ENCODE measurements at places on chromosomes 11 and 22.

GRCh38 chr22:46390652-46391301, 55.3 kb downstream of the TRMU start:
- DNase-seq: no peak

DNA sequence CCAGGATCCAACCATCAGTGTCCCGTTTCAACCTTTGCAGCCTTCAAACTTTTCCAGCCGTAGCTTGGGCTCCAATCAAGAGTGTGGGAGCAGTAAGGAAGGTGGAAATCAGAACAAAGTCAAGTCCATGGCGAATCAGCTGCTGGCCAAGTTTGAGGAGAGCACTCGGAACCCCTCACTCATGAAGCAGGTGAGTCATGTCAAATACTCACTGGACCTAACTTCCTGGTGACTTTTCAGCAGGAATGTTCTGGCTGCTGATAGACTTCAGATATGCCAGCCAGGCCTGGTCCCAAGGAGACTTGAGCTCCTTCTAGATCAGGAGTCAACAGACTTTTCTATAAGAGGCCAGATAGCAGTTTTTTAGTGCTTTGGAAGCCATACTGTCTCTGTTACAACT, 129.0 kb downstream of the MICAL2 start:
- no peak for DNase-seq

DNA sequence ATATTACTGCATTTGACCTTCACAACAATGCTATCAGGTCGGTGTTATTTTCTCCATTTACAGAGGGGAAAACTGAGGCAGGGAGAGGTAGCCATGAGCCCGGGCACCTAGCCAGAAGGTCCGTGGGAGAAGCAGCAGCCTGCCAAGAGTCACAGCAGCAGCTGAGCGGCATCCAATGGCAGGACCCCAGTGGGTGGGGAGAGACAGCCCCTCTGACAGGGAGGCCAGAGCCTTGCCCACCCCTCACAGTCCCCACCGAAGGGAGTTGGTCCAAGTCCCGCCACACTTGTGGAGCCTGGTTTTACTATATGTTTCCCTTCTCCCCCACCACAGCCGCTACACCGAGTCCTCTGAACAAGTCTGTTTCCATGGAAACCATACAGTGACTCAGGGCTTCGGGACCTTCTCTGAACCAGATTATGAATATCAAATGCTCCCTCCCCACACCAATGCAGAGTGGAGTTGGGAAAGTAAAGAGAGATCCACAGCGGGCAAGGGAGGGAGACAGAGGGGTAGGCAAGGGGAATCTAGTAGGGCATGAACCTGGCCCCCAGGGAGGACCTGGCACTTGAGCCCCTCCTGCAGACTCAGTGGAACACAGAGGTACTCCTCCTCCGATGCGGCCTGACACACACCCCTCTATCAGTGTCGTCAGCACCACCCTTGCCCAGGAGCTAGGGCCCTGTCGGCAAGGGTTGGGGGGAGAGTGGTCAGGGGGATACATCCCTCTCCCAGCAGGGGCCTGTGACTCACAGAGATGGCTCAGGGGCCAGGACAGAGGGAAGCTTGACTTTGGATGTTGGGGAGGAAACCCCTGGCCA, 2.5 kb downstream of the CHST1 start:
- peak; percentile 47 for DNase-seq

DNA sequence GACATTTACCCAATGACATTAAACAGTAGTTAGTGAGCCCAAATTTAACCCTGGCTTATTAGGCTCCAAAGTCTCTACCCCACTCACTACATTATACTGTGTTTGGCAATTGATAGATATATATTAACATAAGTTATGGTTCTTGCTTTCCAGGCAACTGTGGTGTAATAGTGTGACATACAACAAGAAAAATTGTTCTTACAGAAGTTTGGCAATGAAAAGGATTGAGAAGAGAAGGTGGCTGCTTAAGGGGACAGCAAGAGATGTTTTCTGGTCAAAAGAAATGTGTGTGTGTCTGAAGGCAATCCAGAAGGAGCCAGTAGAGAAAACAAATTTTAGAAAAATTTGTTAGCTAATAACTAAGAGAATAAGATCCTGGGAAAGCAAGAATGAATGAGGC, 132.4 kb downstream of the SWAP70 start:
- no peak for DNase-seq

DNA sequence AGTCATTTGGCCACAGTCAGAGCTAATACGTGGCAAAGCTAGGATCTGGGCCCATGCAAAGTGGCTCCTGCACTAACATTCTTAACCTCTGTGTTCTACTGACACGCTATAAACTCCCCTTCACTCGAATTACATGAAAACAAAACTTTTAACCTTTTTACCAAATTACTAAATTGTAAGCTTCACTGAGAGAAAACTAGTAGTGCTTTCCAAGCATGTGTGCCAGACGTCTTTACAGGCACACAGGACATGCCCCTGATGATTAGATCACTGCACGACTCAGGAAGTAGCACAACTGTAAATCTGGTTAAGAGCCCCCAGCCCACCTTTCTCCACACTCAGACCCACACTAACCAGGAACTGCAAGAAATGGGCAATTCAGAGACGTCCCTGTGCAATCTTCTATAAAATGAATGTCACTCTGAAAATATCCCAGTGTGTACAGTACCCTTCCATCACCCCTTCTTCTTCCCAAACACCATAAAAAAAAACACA, 16.1 kb downstream of the PHF21A start:
- no peak for DNase-seq

DNA sequence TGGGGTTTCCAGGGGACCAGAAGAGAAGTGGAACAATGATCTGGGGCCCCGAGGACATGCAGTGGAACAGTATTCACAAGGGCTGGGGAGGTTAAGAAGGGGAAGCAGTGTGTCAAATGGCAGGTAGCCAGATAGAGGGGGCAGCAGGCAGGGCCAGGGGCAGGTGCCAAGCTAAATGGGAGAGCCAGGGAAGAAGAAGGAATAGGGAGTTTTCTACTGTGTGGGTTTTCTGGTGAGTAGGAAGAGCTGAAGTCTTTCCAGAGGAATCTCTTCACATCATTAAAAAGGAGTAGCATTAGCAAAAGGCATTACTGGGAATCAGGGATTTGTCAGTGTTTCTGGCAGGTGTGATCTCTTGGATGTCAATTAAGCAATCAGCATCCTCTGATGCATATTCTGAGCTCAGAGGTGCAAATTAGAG, 55.8 kb downstream of the IRAG1 start:
- no peak for DNase-seq

- DNase-seq: no peak
Measured at GRCh38 chr11:63014408-63015055, 1.1 kb downstream of the SLC22A8 start.

GRCh38 chr11:24373516-24373915, 123.3 kb upstream of the LUZP2 start:
- no peak for DNase-seq

DNA sequence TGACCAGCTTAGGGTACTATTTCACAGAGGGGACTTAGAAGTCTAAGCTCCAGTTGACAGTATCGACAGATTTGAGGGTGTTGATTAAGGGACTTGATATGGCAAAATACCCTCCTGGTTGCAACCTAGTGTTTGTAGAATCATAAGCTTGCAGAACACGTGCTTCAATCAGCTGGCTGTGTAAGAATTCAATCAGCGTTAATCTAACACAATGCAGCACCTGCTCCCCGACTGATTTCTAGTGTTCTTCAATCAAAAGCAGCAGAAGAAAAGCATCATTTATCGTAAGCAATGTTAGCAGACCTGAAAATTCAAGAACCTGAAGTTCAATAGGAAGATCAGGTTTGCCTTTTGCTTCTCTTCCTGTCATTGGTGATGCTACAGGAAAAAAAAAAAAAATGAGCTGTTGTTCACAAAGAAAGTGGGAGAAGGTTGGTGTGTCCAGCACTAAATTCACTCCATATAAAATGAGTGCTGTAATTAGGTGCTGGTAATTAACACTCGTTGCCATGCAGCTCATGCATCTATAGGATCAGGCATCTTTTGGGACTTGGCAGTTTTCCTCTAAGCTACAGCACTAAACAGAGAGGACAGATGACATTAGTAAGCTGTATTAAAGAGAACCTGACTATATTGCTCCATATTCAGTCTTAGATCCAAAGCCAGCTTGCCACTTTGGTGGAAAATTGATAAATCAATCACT, 840.3 kb downstream of the OPCML start:
- no peak for DNase-seq

DNA sequence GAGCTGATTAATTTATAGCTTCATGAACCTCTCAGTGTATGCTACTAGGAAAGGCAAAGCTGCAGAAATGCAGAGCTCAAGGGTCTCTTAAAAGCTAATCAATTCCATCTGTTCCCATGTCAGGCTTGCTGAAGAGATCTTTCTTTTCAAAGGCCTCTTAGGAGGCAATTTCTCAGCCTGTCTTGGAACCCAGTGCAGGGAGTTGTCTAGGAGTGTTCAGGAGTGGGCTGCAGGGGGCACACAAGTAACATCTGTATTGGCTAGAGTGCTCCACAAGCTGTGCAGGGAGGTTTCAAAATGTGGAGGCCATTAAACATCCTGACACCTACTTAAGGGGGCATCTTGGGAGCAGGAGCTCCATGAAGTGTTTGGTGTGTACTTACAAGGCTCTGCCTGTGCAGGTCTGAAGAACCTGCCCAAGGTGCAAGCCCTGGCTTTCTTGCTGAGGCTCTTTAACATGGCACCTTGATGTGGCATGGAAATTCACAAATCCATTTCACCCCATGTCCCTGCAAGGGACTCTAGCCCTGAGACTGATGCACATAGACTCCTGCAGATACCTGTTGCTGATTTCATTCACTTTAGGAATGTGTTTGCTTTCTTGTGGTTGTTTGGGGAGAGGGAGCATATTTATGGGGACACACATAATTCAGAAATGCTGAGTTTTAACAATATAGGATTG, 134.7 kb downstream of the ME3 start:
- no peak for DNase-seq

DNA sequence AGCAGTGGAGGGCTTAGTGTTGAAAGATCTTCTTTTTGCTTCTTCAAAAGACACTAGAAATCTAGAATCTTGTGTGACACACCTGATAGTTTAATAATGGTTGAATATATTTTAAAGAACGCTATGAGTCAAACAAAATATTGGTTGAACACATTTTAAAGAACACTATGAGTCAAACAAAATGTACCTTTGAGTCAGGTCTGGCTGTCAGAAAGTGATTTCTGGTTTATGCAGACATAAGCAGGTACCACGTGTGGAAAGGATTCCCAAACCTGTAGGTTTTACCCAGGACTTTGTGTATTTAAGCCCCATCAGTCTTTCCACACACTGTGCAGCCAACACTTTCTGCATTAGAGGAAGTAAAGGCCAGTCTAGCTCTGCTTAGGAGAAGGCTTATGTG, 366.7 kb upstream of the TENM4 start:
- no peak for DNase-seq

GRCh38 chr11:61718046-61718531, 34.3 kb upstream of the MYRF start:
- no peak for DNase-seq

DNA sequence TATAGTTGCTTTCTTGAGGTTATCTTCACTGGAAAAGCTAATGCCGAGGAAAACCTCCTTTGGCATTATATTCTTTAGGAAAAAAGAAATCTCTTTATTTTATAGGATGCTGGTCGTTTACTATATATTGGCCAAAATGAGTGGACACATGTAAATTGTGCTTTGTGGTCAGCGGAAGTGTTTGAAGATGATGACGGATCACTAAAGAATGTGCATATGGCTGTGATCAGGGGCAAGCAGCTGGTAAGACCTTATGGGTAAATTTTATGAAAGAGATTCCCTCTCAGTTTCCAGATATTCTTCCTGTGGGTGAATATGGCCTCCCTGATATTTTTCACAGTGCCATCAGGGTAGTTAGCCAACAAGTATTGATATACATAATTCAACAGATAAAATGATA, 29.4 kb upstream of the TTC36 start:
- DNase-seq: no peak

- DNase-seq: no peak
Measured at GRCh38 chr22:35334004-35334403, 34.3 kb downstream of the TOM1 start.

DNA sequence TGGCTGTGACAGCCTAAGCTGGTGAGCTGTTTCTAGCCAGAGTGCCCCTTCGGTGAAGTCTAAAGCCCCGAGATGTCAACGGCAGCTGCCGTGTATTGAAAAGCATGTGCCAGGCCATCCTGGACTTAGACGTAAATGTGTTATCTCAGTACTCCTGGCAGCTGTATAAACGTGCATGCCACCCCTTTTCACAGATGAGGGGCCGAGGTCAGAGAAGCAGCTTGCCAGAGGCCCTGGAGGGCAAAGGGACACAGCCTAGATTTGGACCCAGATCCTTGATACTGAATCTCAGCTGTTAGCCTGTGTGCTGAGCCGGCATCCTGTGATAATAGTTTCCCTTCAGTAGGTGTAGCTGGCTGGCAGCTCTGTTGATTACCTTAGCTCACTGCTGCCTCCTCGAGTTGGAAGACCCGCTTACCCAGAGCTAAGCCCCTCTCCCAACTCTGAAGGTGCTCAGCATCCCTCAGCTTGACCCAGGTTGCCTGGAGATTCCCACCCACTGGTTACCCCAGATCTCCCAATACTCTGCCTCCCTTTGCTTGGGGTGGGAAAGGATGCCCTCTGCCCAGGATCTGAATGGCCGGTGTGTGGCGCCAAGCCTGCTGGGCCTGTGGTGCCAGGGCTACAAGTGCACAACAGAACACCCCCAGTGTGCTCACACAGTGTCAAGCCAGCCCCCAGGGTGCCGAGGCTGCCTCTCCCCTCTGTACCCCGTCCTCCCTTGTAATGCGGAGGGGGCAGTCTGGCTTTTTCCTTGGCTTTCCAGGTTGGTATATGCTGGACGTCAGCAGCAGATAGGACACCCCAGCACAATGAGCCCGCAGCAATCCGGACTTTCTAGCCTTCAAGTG, 59.8 kb upstream of the WNT7B start:
- DNase-seq: no peak

GRCh38 chr22:37739611-37740049, 42.8 kb downstream of the TRIOBP start:
- no peak for DNase-seq

GRCh38 chr11:116468699-116469098, 304.1 kb downstream of the BUD13 start:
- no peak for DNase-seq

DNA sequence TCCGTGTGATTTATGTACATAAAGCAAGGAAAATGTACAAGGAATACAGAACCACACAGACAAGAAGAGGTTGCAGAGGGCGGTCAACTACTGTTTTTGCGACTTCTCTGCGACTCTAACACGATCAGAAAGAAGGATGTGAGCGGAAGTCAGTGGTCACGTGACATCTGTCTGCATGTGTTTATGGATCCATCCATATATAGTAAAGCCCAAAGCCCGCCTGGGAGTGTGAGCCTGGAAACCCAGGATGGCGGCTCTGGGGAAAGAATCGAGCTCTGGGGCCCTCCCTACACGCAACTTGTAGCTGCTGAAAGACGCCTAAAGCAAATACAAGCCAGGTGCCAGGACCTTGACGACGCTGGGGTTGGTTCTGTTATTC, 8.8 kb downstream of the OSBPL5 start:
- no peak for DNase-seq

GRCh38 chr11:126834573-126834972, 166.0 kb downstream of the KIRREL3 start:
- DNase-seq: no peak

DNA sequence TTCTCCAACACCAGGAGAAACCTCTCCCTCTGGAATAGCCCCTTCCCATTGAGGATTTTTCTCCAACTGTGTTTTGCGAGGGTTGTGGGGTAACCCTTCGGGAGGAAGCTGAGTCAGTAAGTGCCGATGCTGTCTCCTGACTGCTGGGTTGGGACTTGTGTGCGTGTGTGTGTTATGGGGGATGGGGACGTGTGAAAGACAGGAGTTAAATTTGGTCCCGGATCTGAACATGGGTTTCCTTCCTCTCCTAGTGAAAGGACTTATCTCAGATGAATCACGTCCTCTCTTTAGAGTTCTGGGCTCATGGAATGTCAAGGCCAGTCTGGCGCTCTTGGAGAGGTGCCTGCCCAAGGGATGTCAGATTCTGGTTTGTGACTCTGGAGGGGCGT, 33.3 kb downstream of the KIAA1671 start:
- no peak for DNase-seq
